ENCODE measurements at places on chromosomes 5 and 9.

DNA sequence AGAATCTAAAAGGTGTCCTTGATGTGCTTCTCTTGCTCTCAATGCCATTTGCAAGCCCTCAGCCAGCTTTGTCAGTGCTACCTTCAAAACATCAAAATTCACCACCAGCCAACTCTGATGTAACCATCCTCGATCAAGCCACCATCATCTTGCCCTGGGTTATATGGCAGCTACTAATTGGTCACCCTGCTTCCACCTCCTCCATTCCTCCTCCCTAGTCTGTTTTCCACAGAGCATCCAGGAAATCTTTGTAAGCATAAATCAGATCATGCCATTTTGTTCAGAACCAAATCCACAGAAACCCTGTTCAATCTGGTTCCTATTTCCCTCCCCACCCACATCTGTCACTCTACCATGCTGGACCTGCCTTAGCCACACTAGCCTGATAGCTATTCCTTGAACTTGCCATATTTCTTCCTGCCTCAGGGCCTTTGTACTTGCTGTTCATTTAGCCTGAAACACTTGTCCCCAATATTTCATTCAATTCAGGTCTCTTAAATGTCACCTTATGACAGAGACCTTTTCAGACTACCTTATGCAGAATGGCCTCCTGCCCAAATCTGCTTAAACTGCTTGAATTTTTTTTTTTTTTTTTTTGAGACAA is 1.9 kb upstream of the B4GALT1 start:
- DNase-seq: no peak

- no peak for DNase-seq
Observed at GRCh38 chr5:66169534-66169933, 25.4 kb downstream of the SREK1 start.

DNA sequence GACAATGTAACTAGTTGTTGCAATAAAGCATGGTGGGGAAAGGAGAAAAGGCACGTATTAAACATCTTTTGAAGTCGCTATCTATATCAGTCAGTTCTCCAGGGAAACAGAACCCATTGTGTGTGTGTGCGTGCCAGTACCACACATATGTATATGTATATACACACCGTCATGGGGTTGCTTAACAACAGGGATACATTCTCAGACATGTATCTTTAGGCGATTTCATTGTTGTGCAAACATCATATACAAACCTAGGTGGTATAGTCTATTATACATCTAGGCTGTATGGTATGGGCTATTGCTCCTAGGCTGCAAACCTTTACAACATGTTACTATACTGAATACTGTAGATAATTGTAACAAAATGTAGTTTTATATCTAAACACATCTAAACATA is 2.3 kb downstream of the CDKN2B-AS1 start:
- no peak for DNase-seq

DNA sequence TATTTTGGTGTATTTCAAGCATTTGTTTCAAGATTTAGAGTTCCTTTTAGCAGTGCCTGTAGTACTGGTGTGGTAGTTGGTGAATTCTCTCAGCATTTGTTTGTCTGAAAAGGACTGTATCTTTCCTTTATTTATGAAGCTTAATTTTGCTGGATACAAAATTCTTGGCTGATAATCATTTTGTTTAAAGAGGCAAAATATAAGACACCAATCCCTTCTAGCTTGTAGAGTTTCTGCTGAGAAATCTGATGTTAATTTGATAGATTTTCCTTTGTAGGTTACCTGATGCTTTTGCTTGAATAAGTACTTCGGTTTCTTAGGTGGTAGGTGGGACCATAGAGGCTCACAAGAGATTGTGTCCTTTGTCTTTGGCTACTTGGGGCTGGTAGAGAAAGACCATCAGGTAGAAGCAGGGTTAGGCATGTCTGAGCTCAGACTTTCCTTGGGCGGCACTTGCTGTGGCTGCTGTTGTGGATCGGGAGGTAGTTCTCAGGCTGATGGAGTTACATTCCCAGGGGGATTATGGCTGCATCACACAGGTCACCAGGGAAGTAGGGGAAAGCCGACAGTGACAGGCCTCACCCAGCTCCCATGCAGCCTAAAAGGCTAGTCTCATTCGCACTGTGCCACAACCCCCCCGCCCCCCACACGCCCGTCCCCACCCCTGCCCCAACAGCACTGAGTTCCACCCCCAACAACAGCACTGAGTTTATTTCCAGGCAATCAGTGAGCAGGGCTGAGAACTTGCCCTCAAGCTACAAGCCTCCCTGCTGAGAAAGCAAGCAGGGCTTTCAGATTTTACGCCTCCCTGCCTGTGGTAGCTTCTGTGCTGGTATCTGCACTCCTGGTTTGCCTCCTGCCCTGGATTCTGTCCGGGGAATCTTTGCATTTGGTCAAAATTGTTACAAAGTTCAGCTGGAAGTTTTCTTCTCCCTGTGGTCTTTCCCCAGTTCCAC is 127.1 kb upstream of the GLRA1 start:
- no peak for DNase-seq

DNA sequence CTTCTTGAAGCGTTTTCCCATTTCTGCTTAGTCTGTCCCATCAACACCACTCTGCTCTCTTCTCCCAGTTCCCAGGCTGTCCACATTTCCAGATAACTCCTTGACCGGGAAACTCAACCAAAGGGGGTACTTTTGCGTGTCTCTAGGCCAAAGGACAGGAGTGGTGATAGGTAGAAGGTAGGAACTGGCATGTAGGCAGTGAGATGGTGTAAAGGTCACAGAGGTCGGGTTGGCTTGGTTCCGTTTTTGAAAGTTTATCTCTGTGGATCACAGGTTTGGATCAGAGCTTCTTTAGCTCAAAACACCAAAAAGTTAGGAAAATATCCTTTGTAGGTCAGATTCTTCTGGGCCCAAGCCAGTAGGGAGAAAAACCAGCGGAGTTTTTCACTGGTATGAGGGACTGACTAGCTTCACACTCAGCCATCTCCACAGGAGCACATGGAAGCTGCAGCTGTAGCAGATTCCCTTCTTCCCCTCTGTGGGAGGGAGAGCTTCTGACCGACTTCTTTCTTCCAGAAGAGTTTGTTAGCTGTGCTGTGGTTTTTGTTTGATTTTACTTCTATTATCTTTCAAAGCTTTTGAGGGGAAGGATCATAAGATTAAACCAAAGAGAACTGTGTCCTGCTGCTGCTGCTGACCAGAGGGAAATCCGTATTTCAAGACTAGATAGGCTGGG is 98.4 kb upstream of the DMRT1 start:
- no peak for DNase-seq

- no peak for DNase-seq
Observed at GRCh38 chr5:8234179-8234770, 365.3 kb downstream of the MTRR start.

DNA sequence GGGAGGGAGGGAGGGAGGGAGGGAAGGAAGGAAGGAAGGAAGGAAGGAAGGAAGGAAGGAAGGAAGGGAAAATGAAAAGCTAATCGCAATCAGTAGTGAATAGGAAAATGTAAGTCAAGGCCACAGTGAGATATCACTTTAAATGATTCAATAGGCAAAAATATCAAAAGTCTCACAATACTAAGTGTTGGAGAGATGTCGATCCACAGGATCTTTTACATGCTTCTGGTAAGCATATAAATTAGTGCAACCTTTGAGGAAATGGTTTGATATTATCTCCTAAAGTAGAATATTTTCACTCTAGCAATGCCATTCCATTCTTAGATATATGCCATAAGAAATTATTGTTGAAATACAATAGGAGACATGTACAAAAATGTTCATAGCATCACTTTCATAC is 58.4 kb downstream of the FRMD3 start:
- no peak for DNase-seq

DNA sequence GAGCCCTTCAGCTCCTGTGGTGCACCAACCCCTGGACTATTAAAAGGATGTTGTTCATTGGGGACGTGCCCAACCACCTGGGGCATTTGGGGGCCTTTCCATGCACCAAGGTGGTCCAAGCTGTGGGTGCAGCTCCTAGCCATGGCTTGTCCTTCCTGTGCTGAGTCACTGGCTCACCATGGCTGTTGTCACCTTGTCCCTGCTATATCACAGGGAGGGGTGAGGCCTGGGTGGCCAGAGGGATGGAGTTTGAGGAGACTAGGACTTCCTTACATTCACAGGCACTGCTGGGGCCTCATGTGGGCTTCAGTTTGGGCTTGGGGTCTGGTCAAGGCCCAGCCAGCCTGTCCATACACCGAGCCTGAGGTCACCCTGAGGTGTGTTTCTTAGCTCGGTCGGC is 45.5 kb downstream of the PHF2 start:
- no peak for DNase-seq

- no peak for DNase-seq
Observed at GRCh38 chr5:179319123-179319522, 26.1 kb downstream of the ADAMTS2 start.

DNA sequence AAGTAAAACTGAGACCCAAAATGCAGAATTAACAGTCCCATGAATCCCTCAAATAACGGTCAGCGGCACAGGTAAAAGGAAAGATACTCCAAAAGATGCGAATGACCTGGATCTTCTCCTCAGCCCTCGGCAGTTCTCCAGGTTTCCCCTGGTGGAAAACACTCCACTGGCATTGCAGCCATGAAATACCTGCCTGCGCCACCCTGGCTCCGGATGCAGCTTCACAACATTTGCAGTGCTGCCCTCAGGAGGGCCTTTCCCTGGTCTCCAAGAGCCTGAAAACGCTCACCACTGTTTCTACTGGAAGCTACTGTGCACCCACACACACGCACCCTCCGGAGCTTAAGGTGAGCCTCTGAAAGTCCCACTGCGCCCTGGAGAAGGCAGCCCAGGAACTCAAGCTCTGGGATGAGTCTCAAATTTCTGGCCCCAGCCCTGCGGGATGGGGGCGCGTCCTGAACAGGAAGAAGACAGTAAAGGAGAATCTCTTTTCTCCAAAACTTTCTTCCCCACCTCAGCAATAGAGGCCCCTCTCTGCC is 612 bp downstream of the UGT3A2 start:
- DNase-seq: no peak

DNA sequence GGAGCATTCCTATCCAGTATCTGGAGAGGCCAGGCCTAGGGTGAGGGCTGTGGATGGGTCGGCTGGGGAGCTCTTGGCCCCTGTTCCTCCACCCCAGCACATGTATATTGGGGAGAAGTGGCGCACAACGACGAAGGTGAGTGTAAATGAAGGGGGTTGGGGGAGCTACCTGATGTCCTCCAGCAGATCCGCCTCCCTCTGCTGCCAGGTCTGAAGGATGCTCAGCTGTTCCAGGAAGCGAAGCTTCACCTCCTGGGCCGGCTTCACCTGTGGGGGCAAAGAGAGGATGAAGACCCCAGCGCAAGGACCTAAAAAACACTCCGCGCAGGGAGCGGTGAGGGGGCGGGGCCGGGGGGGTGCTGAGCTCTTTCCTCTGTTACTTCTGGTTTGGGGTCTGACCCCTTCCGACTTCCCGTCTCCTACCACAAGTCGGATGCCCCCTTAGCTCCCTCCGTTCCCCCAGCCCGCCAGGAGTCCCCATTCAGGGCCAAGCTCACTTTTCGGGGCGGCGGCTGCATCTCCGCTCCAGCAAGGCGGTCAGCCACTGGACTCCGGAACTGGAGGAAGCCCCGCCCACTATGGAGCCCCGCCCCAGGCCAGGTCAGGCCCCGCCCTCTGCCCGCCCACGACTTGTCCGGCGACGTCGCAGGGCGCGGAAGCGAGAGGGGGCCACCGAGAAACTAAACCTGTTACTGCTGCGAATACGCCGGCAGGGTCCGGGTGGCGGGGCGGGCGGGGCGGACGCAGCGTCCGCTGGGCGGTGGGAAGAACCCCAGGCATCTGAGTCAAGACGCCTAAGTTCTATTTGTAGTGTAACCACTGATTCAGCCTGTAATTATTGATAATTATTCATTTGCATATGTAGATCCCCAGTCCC is at the start of gene FCHSD1:
Gene FCHSD1, minus strand, starts transcription at position 568 of the 877 bp plus-strand sequence. Its CDS starts 50 bp downstream, at position 518.
- DNase-seq: peak; percentile 75

- DNase-seq: no peak
Observed at GRCh38 chr9:104927216-104927911, 591 bp downstream of the ABCA1 start.

GRCh38 chr5:89397096-89397495 is 514.1 kb upstream of the MEF2C start:
- DNase-seq: no peak

- DNase-seq: no peak
Observed at GRCh38 chr5:146513462-146513861, 2.5 kb downstream of the GPR151 start.

- DNase-seq: no peak
Observed at GRCh38 chr9:23829580-23830475, 3.8 kb upstream of the ELAVL2 start.

GRCh38 chr5:60977956-60978737 is 33.1 kb downstream of the NDUFAF2 start:
- no peak for DNase-seq

DNA sequence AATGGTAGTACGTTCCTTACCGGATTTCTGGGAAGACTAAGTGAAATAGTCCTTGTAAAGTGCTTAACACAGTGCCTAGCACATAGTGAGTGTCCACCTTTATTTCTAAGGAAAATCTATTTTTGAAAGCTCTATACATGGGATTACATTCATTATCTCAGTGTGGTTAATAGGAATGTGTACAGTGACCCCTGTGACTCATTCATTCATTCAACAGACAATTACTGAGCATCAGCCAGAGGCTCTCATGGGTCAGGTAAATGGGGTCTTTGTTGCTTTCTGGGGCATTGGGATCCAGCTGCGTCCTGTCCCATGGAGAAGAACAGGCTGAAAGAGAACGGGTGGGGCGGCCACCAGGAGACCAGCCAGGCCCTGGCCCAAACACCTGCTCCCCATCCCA is 226.2 kb upstream of the TBC1D2 start:
- DNase-seq: no peak

DNA sequence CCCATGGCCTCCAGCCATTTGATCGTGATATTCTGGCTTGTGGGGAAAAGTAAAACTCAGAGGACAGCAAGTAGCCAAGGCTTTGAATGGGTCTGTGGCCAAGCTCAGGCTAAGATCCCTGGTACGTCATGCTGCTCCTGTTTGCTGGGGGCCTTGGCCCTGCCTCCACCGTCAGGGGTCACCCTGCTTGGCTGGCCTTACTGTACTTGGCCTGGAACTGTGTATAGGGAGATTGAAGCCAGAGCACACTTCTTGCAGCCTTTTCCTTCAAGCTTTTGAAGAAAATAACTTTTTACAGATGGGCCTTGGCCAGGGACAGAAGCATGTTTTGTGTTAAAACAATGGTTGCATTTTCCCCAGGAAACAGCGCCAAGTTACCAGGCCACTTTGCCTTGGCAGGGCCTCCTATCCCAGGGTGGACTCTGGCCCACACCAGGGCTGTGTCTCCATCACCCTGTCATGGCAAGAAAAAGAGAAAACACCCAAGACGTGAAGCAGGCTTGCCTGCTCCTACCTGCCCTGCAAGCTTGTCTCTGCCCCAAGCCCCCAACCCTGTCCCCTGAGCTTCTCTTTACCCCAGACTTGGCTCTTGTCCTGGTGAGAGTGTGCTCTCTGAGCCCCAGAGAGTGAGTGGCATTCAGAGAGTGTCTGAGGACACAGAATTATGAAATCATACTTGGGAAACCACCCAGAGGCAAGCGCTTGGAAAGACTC is 286.9 kb downstream of the GADD45G start:
- DNase-seq: no peak

- DNase-seq: peak; percentile 71
Observed at GRCh38 chr9:37415011-37415719, 7.3 kb upstream of the GRHPR start.

Data from activated T-cell treated with anti-CD3 and anti-CD28 coated beads for 24 hours (primary cell).